T47D (cell line): ENCODE measurements at places on chromosomes 11 and 22.
A peak's percentile ranks its signal among the peaks of the same experiment; 100 is the strongest.

DNA sequence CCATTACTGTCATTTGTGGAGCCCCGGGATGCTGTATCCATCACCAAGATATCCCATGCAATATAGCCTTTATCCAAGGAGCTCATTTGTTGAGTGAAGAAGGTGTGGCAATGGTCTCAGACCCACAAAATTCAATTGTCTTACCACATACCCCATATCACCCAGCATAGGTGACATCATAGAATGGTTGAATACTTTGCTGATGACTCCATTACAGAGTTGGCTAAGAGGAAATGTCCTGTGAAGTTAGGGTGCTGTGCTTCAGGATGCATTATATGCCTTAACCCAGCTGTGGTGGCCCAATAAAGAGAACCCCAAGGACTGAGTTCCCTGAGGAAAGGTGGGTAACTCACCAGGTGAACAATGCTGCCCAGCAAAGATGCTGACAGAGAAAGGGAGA is 113.7 kb downstream of the EFCAB6 start:
- no peak for DNase-seq

DNA sequence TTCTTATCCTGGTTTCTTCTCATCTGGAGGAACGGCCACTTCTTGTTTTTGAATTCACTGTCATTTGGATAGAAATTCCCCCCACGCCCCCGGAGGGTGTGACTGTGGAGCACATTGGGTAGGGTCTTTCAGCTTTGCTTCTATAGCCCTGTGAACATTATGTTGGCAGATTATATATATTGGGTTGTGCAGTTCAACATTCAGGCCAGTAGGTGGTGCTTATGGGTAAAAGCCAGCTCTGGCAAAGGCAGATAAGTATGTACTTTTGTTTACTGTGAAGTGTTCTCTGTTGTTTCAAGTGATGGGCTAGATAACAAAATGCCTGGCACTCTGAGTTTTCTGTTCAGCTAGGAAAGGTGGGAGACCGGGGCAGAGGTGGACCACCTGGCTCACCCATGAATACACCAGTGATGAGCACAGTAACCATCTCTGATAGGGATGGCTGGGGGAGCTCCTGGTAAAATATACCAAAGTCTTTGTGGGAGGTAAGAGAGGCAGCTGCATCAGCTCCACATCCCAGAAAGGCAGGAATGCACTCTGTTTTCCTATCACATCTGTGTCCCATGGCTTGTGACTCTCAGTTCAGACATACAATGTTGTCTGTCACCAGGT is 1348.2 kb upstream of the RAG2 start:
- no peak for DNase-seq

DNA sequence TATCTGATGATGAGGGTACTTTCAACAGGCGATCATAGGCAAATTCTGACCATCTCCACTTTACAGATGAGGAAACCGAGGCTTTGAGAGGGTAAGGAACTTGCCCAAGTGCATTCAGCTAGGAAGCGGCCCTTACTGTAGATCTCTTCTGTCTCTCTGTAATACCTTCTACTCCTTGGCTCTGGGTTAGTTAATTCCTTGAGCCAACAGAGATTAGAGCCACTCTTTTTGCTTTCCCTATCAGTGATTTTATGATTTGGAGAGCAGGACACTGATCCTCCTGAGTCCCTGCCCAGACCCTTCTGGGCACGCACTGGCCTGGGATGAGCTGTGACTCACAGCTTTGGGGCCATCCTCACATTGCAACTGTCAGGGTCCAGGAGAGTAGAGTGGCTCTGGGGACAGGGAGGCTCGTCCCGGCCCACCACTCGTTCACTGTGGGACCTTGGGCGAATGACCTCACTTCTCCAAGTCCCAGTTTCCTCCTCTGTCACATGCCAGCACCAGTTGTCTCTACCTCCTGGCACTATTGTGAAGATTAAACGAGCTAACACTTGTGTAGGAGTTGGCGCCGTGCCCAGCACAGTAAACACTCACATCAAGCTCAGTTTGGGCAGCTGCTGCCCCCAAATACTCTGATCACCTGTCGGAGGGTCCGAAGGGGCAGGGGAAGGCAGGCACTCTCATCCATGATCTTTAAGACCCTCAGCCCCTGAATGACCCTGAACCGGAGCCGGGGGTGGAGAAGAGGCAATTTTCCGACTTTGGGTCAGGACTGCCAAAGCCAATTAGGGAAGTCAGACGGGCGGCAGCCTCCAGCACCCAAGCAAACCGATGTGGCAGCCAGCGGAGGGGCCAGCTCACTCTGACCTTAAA is 235.0 kb downstream of the MIAT start:
- peak; percentile 20 for DNase-seq

GRCh38 chr11:36558571-36559413 is 9.0 kb upstream of the RAG1 start:
- no peak for DNase-seq

DNA sequence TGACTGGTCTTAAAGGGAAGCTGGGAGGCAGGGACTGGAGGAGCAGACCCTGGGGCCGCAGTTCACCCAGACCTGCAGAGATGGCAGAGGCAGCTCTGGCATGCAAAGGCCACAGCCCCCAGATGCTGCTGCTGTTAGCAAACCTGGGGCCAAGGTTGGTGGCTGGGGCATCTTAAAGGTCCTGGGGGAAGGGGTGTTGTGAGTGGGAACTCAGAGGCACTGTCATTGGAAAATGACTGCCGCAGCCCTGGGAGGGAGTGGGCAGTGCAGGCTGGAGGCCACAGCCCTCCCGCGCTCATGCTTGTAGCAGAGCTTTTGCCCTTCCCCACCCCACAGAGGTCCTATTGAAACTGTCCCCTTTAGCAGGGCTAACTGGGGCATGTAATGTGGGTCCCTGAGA is 111.8 kb downstream of the CTTN start:
- DNase-seq: no peak

DNA sequence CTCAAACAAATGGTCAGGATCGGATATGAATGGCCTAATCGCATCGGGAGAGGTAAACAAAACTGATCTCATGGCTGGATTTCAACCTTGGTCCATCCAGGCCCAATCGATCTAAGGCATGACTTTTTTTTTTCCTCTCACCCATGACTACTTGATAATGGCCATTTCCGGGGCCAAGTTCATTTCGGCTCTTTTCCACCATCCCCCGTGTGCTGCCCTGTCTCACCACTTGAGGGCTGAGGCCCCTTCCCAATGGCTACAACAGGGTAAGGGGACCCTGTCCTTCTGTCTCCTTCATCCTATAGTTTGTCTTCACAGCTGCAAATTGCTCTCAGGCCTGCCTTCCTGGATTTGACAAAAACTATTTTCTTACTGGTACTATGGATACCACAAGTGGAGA is 26.7 kb downstream of the GRAP2 start:
- DNase-seq: no peak

DNA sequence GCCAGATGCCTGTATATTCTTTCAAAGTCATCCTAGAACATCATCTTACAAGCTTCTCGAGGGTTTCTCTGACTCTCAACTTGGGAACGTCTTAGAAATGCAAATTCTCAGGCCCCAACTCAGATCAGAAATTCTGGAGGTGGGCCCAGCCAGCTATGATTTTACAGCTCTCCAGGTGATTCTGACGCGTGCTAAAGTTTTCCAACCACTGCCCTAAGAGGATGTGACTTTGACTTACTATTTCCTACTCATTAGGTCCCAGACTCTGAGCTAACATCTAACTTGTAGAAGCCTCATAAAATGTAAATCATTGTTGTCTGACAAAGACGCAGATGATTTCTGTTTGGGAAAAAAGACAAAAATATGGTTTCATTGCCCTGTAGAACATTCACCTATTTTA is 61.1 kb downstream of the IRAG1 start:
- DNase-seq: no peak

DNA sequence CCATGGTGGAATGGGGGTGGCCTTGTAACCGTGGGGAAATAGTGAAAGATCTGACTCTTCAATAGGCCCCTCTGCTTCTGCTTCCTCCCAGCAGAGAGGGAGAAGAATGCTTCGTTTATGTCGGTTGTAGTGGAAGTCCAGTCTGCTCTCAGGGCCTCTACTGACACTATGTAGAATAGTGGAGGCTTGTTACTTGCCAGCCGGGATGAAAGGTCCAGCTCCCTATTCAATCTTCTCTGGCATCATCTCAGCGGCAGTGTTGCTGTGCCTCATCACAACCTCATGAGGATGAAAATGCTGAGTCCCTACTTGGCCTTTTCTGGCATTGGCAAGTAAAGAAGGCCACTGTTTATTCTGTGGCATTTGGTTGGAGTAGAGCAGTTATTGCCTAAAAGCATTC is 820.9 kb upstream of the TENM4 start:
- DNase-seq: no peak

GRCh38 chr22:44442186-44442815 is 55.7 kb downstream of the RTL6 start:
- no peak for DNase-seq

GRCh38 chr11:22521226-22521625 is 104.4 kb downstream of the FANCF start:
- DNase-seq: no peak

- peak; percentile 17 for DNase-seq
These were observed 79.3 kb upstream of the DRD2 start for GRCh38 chr11:113554526-113554925.

DNA sequence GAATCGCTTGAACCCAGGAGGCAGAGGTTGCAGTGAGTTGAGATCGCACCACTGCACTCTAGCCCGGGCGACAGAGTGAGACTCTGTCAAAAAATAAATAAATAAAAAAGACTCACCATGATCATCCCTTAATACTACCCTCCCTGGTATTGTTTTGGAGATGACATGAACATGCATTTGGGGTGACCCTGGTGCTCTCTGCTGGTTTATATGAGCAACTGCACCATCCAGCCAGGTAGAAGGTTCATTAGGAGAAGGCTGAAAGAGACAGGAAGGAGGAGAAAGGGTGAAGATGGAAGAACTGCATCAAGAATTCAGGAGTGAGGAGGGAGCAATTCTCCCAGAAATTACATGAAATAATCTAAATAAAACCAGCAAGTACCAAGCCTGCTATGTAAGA is 37.8 kb downstream of the SLC5A1 start:
- DNase-seq: peak; percentile 31

DNA sequence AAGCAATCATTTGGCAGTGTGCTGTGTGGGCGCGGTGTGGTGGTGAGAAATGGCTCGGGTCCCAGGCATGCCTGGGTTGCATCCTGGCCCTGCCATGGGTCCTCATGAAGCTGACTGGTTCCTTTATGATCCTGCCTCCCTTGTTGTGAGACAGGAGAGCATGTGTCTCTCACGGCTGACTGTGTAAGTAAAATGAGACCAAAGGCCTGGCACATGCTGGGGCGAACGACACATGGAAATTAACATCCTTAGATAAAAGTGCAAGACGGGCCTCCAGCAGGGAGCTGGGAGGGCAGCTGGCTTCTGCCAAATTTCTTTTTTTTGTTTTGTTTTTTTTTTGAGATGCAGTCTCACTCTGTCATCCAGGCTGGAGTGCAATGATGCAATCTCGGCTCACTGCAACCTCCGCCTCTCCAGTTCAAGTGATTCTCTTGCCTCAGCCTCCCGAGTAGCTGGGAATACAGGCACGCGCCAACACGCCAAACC is 9.4 kb upstream of the FBLN1 start:
- DNase-seq: no peak

DNA sequence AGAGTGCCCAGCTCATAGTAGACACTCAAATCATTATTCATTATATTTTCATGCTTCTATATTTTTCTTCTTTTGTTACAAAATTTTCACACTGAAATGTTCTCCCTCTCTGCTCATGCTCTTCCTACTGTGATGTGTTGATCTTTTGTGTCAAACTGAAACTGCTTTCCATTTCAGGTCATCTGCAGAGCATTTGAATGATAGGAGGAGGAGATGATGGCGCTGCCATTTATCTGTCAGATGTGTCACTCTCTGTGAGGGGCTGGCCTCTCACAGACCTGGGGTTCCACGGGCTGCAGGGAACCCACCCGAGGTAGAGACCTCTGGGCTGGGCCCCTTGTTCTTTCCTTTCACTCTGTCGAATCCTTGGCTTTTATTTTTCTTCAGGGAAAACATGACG is 41.1 kb downstream of the OR10A6 start:
- no peak for DNase-seq

GRCh38 chr11:72630104-72630852 is 43.9 kb downstream of the PDE2A start:
- no peak for DNase-seq

- no peak for DNase-seq
These were observed 43.2 kb downstream of the SHANK2 start for GRCh38 chr11:71209181-71209580.

- DNase-seq: no peak
These were observed 62.3 kb upstream of the CCT8L2 start for GRCh38 chr22:16654882-16655281.

GRCh38 chr11:75301131-75301530 is 50.3 kb downstream of the ARRB1 start:
- no peak for DNase-seq

GRCh38 chr11:693415-693831 is 1.6 kb downstream of the DEAF1 start:
- DNase-seq: no peak

DNA sequence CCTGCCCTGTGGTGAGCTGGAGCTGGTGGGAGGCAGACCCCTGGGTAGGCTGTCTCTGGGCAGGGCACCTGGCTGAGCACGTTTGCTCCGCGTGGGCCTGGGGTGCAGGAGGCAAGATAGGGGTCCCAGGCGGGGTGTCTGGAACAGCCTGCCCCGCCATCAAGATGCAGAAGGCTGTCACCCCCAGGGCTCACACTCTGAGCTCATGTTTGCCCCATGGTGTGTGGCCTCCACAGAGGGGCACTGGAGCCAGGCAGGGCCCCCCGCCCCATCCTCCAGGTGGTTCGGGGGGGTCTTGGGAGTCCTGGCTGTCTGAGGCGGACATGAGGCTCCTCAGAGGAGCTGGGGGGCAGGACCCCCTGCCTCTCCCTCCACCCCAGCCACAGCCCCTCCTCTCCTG is 28.9 kb upstream of the CARS1 start:
- no peak for DNase-seq
